ENCODE measurements at places on chromosomes 2 and 18. TPM values are rescaled to one million over a fixed set of nuclear protein-coding genes. Genes with fewer than 3 reads are reported as not detected.

- DNase-seq = peak; percentile 57
Measured at GRCh38 chr18:22558945-22559385, 141.2 kb upstream of the CTAGE1 start.

DNA sequence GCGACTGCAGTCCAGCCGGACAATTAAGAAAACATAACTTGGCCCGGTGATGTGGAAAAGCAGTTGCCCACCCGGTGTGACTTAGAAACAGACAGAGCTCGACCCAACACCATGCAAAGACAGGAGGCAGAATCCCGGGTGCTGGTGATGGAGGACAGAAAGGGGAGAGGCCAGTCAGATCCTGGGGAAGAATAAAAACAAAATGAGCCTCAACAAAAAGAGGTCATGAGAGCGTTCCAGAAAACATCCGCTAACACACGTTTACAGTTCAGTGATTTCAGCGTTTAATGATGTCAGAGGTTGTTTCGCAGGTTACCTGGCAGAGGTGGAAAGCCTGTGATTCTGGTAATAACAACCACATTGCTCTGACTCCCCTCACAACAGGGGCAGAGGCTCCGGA, 111.9 kb downstream of the OSR1 start:
- no peak for DNase-seq

- DNase-seq = no peak
Measured at GRCh38 chr2:191631754-191632153, 46.2 kb upstream of the NABP1 start.

DNA sequence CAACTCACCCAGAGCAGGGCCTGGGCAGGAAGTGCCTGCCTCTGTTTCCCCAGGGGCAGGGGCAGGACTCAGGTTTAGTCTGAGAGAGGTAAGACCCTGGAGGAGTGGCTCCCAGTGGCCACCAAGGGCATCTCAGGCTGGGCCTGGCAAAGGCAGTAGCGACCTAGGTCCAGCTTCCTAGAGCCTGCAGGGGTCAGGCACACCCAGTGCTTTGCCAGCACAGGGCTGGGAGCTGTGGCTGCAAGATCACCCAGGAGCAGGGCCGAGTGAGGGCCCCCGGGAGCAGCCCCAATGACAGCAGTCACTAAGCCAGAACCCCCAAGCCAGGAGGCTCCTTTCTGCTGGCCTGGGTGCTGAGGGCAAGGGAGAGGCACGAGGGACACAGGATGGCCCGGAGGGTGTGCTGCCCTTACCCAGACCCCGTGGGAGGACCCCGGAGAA, 8.8 kb upstream of the DUSP2 start:
- no peak for DNase-seq

DNA sequence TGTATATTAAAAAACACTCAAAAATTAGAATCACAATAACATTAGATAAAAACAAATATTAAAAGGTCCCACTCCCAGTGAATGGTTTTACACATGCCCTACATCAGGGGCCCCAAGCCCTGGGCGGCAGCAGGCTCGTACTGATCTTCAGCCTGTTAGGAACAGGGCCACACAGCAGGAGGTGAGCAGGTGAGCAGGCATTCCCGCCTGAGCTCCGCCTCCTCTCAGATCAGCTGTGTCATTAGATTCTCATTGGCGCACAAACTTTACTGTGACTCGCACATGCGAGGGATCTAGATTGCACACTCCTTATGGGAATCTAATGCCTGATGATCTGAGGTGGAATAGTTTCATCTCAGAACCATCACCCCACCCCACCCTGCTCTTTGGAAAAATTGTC, 74.2 kb downstream of the MBD2 start:
- no peak for DNase-seq

GRCh38 chr2:73359915-73360697, 25.5 kb upstream of the ALMS1 start:
- no peak for DNase-seq

- no peak for DNase-seq
Measured at GRCh38 chr2:238459081-238459629, 32.4 kb downstream of the ASB1 start.

- no peak for DNase-seq
Measured at GRCh38 chr2:168165397-168165796, 82.0 kb downstream of the STK39 start.

DNA sequence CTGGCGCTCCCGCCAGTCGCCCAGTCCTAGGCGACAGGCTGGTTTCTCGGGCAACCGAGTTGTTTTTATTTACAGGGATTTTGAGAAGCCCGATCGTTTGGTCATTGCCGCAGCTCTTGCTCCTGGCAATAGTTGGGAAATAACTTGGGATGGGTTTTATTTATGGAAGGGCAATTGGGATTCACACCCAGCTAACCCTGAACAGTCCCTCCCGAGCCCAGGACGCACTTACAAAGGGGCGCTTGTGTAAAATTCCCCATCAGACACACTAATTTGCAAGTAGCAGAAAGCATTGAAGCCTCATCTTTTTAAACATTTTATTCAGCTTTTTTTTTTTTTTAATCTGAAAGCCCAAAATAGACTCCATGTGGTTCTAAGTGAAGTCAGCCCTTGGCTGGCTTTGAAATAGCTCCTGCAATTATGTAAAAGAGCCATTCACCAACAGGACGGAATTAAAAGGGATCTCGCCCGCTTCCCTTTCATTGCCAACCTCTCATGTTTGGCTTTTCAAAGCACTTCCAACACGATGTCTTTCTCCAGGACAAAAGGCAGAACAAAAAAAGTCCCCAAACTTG, 3.6 kb upstream of the GBX2 start:
- DNase-seq = no peak

DNA sequence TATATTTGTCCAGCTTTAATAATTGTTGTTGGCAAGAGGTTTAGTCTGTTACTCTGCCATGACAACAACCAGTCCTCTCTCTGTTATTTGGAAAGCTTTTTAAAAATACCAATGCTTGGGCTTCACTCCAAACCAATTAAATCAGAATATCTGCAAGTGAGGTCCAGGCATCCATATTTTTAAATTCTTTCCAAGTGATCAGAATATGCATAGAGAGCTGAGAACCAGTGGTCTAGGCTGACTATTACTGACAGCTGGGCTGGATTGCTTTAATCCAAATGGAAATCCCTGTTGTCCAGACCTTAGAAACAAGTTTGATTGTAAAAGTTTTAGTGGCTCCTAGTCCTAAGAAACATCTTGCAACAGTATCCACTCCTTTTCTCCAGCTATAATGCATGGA, 1059.7 kb upstream of the ACVR2A start:
- no peak for DNase-seq

The DSG1 gene
- 2.9 TPM for total RNA-seq

The AGXT gene
- 254 TPM for total RNA-seq

The SMYD1 gene
- total RNA-seq = not detected
